ENCODE measurements at places on chromosomes 16 and 17. TPM values are rescaled to one million over a fixed set of nuclear protein-coding genes. Genes with fewer than 3 reads are reported as not detected.

DNA sequence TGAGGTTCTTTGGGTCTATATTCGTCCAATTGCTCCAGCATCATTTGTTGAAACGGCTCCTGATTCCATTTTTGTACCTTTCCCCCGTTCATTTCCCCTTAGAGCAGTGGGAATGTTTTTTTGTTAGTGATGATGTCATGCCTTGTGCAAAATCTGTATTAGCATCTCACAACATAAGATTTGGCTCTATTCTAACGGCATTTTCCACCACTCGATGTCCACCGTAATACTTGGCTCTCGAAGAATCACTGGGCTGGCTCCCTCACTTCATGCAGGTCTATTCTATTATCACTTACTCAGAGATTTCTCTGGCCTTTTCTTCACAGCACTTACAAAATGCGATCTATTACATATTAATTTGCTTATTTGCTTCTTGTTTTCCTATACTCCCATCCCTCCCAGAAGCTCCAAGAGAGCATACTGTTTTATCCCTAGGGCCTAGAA, 571 bp upstream of the NME1 start:
- DNase-seq = no peak

DNA sequence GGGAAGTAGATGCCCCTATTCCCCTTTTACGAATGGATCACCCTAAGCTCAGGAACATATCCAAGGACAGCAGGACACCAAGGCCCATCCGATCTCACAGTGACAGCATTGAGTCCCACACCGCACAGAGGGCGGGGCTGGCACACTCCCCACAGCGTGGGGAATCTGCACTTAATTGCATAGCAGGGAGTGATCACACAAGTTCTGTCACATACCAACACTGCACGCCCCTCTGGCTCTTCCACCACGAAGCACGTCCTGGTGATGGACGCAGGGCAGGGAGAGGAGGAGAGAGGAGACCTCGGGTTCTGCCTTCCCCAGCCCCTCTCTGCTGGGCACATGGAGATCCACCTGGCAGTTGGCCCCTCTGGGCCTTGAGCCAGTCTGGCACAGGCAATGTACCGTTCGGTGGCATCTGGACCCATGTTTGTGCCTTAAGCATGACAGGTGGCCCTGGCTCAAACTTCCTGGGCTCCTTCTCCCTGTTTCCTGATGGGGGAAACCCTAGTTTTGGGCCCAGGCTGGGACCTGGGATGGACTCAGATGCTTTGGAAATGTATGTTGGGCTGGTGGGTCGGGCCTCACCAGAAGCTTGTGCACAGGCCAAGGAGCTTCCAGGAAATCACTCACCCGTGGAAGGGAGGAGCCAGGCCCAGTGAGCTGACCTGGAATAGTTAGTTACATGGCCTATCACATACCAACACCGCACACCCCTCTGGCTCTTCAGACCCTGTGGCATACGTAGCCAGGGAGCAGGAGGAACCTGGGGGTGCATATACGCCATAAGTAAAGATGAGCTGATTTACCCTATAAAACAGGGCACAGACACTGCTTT, 35.1 kb upstream of the CREBBP start:
- DNase-seq = peak; percentile 45

GRCh38 chr16:47999595-47999994, 156.2 kb downstream of the ABCC12 start:
- no peak for DNase-seq

Gene CACNG5
- not detected for total RNA-seq

- no peak for DNase-seq
These were observed 29.0 kb downstream of the GLG1 start for GRCh38 chr16:74577882-74578366.

- DNase-seq = peak; percentile 80
These were observed at the start of gene CACNG3 for GRCh38 chr16:24255456-24256371. CACNG3 (plus strand) TSS chr16:24256335; CDS start chr16:24256755, 420 bp downstream.

DNA sequence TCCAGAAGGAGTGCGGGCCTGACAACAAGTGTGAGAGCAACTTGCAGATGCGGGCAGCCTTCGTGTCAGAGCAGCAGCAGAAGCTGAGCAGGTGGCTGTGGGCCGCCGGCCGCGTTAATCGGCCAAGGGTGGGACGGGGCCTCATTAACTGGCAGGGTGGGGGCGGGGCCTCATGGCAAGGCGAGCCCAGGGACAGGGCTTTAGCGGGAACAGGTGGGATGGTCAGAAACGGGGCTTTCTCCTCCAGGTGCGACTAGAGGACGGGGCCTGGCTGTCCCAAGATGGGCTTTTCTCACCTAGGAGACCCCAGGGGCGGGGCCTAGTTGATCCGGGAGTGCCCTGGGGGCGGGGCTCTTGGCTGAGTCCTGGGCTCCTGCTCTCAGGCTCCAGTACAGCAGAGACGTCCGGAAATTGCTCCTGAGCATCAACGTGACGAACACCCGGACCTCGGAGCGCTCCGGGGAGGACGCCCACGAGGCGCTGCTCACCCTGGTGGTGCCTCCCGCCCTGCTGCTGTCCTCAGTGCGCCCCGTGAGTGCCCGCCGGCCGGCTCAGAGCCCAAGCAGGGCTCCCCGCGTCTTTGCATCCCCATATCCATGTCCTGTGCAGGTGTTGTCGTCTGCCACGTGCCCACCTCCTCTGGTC, 18.4 kb upstream of the PDK2 start:
- no peak for DNase-seq

DNA sequence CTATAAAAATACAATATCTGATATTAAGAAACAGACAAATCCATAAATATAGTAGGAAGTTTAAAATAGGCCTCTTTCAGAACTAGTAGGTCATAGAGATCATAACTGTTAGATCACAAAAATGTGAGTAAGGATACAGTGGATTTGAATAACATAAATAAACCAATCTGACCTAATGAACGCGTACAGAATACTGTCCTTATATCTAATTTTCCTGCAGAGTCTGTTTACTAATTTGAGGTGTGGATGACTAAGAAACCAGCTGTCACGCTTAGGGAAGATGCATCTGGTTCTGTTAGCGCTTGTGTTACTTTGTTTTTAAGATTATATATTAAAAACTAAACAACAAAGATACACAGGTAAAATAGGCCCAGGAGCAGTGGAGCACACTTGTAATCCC, 14.8 kb downstream of the CPD start:
- no peak for DNase-seq
